HTR-8/SVneo (cell line): ENCODE measurements at places on chromosomes 2 and 18.

- peak; percentile 2 for DNase-seq
Measured at GRCh38 chr18:27964811-27965210, 212.1 kb downstream of the CDH2 start.

GRCh38 chr2:216803791-216804190 lies 56.1 kb downstream of the TNP1 start:
- no peak for DNase-seq

GRCh38 chr18:23568281-23569138 lies 17.8 kb downstream of the NPC1 start:
- DNase-seq: no peak

DNA sequence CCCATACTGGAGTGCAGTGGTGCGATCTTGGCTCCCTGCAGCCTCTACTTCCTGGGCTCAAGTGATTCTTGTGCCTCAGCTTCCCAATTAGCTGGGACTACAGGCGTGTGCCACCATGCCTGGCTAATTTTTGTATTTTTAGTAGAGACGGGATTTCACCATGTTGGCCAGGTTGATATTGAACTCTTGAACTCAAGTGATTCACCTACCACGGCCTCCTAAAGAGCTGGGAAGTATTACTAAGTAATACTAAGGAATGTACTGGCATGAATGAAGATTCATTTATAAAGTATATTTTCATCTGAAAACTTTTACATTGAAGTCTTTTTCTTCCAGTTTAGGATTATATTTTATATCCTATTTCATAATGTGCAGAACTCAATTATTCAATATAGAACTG lies 38.1 kb downstream of the NUP35 start:
- DNase-seq: no peak

- no peak for DNase-seq
Measured at GRCh38 chr2:76745605-76746004, 776.6 kb downstream of the LRRTM4 start.

DNA sequence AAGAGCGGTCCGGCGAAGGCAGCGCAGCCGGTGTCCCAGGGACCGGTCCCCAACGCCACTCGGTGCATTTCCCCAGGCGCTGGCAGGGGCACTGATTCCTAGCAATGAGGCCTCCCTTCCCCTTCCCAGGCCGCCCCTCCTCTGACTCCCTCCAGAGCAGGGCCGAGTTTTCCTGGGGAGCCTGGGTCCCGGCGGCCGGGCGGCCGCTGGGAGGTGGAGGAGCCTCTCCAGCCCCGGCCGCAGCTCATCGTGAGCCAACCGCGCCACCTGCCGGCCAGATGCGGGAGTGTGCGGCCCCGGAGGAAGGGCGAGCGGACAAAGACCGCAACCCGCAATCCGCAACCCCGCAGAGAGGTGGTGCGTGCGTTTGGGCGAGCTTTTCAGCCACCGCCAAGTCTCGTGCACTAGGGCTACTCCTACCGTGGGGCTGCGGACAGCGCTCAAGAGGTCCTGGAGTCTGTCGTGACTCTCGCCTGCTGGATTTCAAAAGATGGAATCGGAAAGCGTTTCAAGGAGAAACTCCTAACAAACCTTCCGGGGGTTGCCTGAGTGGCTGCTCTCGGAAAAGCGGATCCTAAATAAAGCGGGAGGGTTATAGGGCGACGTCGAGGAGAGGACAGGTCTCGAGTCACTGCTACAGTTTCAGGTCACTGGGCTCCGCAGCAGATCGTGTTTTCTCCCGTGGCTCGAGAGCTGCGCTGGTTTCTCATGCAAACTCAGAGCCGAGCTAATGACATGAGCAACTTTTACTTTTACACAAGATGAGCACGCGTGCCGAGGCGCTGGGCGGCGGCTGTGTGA lies 1.5 kb upstream of the EPHA4 start:
- DNase-seq: peak; percentile 72

- peak; percentile 42 for DNase-seq
Measured at GRCh38 chr2:39728941-39729351, 50.1 kb downstream of the THUMPD2 start.

DNA sequence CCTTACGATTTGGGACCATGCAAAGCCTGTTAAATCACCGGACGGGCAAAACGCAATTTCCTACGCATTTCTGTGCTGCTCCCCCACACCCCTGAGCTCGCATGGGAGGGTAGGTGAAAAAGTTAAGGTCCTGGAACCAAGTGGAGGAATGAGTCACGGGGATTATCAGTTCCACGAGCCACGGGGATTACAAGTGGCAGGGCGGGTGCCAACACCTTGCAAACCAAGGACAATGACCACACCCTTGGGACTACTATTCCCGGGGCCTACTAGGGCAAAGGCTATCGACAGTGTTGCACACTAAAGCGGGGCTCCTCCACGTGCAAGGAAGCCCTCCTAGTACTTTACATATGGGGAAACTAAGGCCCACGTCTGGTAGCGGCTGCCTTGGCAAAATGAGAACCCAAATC lies 447 bp downstream of the RETSAT start:
- DNase-seq: peak; percentile 36

DNA sequence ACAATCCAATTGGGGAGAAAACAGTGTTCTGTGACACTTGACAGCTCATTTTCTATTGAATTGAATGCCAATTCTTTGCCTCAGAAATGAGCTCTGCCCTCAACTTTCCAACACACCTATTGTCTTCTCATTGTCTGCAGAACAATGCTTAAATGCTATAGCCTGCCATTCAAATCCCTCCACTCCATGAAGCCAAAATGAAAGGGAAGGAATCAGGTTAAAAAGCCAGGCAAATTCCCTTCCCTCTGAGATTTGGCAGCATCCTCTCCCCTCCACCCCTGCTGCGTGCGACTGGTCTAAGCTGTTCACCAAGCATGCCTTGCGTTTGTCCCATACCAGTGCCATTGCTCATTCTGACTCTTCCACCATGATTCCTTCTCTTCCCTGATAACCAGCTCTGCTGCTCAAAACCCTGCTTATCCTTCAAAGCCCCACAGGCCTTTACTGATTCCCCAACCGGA lies 32.4 kb upstream of the TMEM131 start:
- peak; percentile 37 for DNase-seq

- DNase-seq: peak; percentile 41
Measured at GRCh38 chr2:133390156-133390555, 178.1 kb downstream of the NCKAP5 start.

DNA sequence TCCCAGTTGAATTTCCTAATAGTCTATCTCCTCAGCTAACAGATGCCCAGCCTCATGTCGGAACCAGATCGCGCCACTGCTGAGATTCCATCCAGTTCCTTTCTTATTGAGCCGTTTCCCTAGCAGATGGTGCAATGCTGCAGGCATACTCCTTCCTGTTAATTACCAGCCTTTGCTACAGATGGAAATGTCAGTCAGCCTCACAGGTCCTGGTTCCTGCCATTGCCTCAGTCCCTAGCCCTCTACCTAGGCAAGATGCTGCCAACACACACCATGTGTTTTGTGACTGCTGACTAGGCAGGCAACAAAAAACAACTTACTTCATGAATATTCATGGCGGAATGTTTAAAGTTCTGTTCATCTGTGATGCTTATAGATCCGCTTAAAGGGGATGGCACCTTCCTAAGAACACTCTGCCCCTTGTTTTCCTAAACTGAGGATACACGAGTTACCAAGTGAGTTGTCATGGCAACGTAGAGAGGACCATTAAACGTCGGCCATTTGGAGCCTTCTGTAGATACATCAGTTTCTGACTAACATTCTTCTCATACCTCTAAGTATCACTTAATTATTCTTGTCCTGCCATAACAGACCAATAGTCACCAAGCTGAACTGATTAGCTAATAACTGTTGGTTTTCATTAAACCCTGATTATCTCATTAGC lies 749.5 kb downstream of the RNF144A start:
- DNase-seq: no peak

- no peak for DNase-seq
Measured at GRCh38 chr2:82487354-82487753, 1971.7 kb downstream of the SUCLG1 start.

DNA sequence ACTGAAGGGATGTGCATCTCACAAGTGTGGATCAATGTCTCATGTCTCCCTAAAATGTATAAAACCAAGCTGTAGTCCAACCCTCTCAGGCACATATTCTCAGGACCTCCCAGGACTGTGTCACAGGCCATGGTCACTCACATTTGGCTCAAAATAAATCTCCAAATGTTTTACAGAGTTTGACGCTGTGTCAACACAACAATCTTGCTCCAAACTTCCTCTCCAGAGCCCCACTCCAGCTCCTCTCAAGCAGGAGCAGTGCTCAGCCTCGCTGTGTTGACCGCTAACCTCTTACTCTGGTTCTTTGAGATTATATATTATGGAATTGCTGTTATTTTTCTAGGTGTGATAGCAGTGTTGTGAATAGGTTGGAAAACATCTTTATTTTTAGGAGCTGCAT lies 56.2 kb downstream of the CYP27C1 start:
- DNase-seq: no peak

- DNase-seq: peak; percentile 53
Measured at GRCh38 chr2:127623388-127624319, 22.3 kb upstream of the GPR17 start.

- no peak for DNase-seq
Measured at GRCh38 chr2:5766561-5766960, 74.4 kb downstream of the SOX11 start.

DNA sequence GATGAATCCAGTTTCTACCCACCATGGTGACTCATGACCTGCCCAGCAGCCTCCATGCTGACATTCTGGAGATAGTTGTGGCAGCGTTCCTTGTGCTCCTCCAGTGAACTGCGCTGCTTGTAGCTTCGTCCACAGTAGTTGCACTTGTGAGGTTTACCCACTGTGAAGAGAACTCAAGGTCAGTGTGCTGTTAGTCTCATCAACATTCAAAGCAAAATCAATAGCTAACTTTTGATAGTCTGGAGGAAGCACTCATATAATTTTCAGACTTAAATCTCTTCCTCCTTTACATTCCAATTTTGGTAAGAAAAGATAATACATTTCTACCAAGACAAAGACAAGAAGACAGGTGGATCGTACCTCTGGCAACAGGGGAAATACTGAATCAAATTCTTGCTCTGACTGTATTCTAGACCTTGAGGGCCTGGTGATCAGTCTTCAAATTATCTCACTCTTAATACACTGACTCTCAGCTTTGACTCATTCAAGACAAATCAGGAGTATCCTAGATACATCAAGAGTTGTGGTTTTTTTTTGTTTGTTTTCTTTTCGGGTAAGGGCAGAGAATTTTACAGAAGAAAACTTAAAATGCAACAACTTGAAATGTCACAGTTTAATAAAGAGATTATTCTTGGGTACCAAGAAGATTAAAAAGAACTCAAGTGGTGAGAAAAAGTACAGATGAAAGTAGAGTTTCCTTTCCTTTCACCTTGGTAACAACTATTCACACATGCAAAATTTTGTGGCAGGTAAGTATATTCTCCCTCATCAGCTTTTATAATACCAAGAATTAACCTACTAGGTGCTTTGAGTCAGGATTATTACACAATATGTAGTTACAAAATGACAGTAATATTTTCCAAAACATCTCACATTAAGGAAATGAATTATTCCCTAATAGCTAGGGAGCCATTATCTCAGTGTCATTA lies 129.2 kb downstream of the IKZF2 start:
- DNase-seq: peak; percentile 3

- DNase-seq: no peak
Measured at GRCh38 chr2:6337472-6337820, 528.3 kb downstream of the CMPK2 start.

GRCh38 chr2:19793132-19793750 lies 108.5 kb downstream of the TTC32 start:
- no peak for DNase-seq

DNA sequence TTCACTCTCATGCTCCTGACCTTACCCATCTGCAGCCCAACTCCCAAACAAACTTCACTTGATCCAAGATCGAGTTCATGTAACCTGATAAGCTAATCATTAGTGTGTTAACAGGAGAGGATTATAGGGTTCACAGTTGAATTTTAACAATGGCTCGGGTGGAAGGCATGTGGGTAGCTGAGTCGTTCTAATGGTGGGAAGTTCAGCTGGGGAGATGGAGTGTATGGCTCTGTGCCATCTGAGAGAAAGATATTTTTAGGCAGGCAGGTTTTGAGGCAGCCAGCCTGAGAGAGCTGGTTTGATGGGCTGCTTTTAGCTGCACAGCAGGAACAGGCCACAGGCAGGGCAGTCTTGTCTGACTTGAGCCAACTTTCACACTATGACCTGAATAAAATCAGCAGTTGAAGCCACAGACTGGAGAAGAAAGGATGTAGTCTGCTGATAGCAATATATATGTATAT lies 17.7 kb upstream of the NFE2L2 start:
- no peak for DNase-seq

- DNase-seq: no peak
Measured at GRCh38 chr2:2501454-2502200, 170.6 kb upstream of the MYT1L start.

- no peak for DNase-seq
Measured at GRCh38 chr18:78693429-78693828, 286.2 kb upstream of the SALL3 start.

- DNase-seq: no peak
Measured at GRCh38 chr2:48482313-48482712, 47.6 kb upstream of the STON1 start.

DNA sequence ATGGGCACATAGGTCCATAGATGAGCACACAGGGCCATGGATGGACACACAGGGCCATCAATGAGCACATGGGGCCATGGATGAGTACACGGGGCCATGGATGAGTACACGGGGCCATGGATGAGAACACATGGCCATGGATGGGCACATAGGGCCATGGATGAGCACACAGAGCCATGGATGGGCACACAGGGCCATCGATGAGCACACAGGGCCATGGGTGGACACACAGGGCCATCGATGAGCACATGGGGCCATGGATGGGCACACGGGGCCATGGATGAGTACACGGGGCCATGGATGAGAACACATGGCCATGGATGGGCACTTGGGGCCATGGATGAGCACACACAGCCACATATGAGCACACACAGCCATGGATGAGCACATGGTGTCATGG lies 192.6 kb upstream of the HDAC4 start:
- DNase-seq: no peak

- no peak for DNase-seq
Measured at GRCh38 chr2:68193144-68193543, 35.5 kb downstream of the PNO1 start.

- DNase-seq: no peak
Measured at GRCh38 chr18:4801151-4801550, 346.0 kb upstream of the DLGAP1 start.

DNA sequence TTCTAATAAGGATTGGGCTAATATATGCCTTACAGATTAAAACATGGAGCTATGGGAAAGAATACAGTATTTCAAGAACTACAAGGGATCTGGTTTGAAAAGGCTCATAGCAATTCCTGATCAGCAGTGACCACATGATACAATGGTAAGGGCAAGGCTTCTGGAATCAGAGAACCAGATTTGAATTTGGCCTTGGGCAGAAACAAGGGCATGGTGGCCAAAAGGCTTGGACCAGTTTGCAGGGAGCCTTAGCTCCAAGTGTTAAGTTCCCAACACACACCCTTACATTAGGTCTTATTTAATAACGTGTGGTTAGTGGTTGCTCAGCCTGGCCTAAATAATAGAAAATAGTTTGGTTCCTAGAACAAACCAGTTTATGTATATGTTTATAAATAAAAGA lies 87.7 kb downstream of the ZAP70 start:
- DNase-seq: no peak
